CD4-positive, alpha-beta T cell treated with Interleukin-21 for 1 hour (primary cell): ENCODE measurements at places on chromosomes 3 and 15.

GRCh38 chr15:39804026-39804425 lies 21.4 kb upstream of the FSIP1 start:
- no peak for DNase-seq

DNA sequence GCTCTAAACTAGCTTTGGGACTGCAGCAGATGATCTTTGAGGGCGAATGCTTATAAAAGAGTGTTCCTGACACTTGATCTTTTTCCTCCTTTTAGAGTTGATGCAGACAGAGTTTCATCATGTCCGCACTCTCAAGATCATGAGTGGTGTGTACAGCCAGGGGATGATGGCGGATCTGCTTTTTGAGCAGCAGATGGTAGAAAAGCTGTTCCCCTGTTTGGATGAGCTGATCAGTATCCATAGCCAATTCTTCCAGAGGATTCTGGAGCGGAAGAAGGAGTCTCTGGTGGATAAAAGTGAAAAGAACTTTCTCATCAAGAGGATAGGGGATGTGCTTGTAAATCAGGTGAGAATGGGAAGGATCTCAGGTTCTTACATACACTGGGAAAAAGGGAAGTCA lies 75.7 kb downstream of the KLHL25 start:
- no peak for DNase-seq

DNA sequence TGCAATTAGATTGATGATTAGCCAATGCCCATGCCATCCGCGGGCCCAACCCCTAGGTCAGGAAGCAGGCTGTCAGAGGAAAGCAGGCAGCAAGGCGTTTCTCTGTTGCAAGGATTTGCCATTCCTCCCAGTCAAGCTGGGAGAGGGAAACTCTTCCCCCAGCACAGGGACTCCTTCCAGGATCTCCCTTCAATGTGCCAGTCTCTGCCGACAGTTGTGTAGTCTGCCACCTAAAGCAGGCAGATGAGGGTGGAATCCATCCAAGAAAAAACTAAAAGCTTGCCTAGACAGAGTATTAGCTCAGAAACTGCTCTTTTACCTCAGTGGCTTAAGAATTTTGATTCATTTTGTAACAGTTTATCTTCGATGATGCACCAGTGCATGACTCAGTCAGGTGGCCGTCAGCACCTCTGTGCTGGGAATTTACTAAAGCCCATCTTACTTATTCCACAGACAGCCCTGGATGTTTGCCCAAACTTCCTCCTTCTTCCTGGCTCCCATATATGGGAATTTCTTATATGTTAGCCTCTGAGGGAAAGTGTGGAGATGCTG lies 501.5 kb upstream of the THBS1 start:
- no peak for DNase-seq

- DNase-seq = no peak
Observed at GRCh38 chr3:20692675-20693074, 506.7 kb upstream of the SGO1 start.

GRCh38 chr15:78302579-78303312 lies 3.3 kb upstream of the SKIC8 start:
- no peak for DNase-seq

- no peak for DNase-seq
Observed at GRCh38 chr3:46006238-46007032, 10.8 kb upstream of the FYCO1 start.

DNA sequence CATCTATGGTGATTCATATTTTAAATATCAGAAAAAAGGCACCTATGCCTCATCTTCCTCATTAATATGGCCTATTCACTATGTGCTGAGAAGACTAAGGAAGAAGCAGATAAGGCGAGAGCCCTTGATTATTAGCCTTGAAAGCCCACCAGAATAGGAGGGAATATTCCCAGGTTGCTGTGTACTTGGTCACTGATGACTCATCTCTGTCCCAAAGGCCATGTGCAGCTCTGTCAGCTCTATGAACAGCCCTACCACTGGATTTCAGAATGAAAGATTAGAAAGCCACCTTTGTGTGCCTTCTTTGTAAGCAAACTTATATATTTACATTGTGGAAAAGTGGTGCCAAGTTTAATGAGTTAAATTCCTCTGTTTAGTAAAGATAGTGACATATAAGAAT lies 211.5 kb downstream of the NFKBIZ start:
- no peak for DNase-seq

DNA sequence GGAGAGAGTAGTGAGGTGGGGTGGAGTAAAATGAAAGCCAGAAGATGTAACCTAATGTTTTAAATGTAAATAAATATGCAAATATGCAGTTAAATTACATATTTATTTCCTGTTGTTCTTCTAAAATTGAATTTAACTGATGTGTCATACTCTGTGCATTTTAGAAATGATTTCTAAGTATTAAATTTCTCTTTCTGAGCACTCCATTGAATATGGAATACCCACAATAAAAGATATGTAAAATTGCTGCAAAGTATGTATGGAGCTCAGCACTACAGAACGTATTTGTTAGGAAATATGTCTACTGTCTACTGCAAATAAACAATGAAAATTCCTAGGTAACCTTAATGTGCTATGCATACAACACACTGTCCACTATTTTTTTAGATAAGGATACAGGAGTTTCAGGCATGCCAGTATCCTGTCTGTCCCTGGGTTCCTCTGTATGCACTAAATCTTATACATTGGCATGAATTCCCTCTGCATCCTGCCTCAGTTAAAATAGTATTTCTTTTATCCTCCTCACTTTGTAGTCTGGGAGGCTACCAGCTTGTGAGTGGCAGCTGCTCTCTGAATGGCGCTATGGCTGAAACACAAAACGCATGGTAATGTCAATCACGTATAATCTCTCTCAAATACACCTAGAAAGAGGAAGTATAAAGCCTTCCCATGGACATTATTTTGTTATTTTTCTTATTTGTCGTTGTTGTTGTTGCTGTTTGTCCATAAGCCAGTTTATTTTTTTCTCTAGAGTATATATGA lies 579.5 kb downstream of the PYDC2 start:
- no peak for DNase-seq

GRCh38 chr3:15342945-15343344 lies 10.6 kb upstream of the SH3BP5 start:
- DNase-seq = no peak

- no peak for DNase-seq
Observed at GRCh38 chr3:39278616-39278935, 1.3 kb downstream of the CX3CR1 start.

- no peak for DNase-seq
Observed at GRCh38 chr3:14513566-14514322, 26.4 kb downstream of the GRIP2 start.

GRCh38 chr3:159804726-159805410 lies 183.8 kb upstream of the IL12A start:
- DNase-seq = peak; percentile 15

DNA sequence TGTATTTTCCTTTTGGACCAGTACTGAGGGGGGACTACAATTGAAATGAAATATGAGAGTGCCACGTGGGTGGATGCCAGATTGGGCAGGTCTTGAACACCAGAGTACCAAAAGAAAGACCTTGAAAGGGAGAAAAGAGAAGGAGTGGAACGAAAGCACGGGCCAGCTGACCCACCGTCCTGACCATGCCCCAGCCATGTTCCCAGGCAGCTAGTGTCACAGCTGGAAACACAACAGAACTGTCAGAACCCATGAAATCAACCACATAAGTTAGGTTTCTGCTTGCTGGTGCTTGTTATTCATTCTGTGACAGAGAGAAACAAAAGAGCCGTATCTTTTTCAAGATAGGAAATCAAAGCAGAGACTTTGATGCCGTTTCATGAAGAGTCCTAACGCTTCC lies 268.8 kb downstream of the MEX3B start:
- DNase-seq = no peak

GRCh38 chr3:125025642-125026041 lies 30.2 kb downstream of the HEG1 start:
- no peak for DNase-seq

GRCh38 chr15:69780374-69780773 lies 317.3 kb downstream of the TLE3 start:
- DNase-seq = no peak

DNA sequence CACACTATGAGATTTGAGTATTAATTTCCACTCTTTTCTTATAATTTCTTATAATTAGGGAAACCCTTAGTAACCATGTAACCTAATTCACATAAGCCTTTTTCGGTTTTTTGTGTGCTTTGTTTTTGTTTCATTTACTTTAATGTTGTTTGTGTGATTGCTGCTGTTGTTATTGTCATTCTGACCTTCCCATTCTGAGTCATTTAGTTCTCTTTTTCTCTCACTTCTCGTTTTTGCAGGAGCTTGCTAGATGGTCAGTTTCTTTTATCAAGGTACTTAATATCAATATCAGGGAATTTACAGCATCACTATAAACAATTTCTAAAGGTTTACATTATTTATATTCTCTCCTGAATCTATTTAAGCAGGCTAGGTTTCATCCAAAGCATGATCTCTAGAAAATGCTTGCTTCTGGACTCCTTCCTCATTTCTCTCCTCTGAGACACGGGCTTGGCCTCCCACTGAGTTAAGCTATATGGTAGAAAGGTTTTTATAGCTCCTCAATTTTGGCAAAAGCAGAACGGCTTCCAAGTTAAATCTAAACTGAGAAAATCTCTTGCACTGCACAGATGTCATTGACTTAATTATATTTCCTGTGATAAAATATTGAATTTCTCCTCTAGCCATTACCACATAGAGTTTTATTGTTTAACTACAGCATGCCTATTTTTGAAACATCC lies 534.2 kb downstream of the NSUN3 start:
- no peak for DNase-seq

DNA sequence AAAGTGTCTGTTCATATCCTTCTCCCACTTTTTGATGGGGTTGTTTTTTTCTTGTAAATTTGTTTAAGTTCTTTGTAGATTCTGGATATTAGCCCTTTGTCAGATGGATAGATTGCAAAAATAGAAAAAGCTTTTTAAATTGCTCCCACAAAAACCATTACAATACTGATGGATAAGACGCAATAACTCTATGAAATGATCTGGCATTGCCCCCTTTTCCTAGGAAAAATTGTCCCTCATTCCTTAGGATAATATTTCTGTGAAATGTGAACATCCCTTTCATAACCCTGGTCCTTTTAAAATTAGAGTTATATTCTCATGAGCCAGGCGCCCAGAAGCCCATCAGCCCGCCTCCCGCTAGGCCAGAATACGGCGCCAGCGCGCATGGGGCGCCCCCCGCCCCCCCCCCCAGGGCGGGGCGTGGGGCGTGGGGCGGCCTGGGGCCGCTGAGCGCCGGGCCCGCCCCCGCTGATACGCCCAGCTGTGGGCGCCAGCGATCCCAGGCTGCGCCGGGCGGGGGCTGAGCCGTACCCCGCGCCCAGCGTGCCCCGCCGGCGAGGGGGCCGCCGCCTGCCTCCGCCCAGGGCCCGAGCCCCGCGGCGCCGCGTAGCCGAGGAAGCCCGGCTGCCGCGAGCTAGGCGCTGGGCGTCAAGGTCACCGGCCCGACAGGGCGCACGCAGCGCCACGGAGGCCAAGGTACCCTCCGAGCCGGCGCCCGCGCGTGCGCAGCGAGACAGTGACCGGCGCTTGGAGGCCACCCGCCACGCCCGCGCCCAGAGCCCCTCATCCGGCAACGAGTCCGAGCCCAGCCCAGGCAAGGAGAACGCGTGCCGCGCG lies 11.1 kb upstream of the ROPN1B start:
- no peak for DNase-seq

DNA sequence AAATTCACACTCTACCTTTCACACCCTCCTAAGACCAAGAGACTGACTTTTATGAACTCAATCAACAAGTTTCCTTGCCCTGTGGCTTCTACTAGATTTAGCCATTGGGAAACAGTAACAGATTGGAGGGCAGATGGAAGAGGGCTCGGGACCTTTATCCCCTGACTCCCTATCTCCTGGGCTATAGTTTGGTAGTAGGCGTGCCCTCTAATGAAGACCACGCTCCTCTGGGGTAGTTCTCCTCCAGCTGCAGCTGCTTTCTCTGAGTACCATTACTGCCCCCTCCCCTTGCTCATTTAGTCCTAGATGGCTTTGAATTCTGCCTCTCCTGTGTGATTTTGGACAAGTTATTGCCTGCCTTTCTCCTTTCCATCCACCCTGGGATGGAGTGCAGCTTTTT lies 33.3 kb downstream of the FMN1 start:
- DNase-seq = no peak

GRCh38 chr3:115710799-115711198 lies 87.5 kb downstream of the GAP43 start:
- no peak for DNase-seq

GRCh38 chr3:16884748-16885592 lies at the start of gene PLCL2:
Gene PLCL2 (plus strand): TSS chr3:16884955. CDS start chr3:16885040, 85 bp downstream.
- DNase-seq = peak; percentile 80

DNA sequence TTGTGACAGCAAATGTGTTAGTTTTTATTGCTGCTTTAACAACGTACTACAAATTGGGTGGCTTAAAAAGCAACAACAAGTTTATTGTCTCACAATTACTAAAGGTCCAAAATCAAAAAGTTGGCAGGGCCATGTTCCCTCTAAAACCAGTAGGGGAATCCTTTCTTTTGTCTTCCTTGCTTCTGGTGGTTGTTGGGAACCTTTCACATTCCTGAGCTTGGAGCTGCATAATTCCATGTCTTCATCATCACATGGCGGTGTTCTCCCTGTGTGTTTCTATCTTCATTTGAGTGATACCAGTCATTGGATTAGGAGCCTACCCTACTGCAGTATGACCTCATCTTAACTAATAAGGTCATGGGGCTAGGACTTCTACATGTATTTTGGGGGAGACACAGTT lies 7.4 kb downstream of the SPRED1 start:
- no peak for DNase-seq

DNA sequence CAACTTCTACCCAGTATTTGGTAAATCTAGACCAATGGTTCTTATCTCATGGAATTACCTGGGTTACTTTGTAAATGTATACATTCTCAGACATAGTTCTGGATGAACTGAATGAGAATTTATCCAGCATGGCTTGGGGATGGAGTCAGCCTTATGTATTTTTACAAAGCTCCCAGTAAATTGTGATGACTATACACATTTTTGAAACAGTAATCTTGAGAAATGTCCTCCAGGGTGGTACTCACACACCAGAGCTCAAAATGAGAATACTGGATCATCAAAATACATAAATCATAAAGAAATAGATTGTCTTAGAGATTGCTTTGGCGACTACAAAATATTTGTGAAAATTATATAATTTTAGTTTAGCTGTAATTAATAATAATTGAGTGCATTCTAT lies 722.1 kb upstream of the DPPA4 start:
- no peak for DNase-seq

GRCh38 chr3:47636225-47636624 lies 57.6 kb upstream of the CSPG5 start:
- DNase-seq = no peak

DNA sequence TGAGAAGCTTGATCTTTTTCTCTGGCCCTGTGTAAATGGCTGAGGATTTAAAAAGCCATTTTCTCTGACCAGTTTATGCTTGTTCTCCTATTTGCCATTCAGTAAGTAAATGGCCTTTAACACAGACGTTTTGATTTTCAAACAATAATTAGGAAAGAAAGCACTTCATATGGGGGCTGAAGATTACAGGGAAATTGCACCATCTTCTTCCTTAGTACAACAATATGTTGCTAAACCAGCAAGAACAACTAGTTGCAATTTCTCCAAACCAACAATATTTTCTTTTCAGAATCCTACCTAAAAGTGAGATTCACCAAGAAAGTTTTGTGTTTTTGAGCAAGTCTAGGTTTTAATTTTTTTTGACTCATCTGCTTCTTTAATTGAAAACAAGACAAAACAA lies 80.5 kb upstream of the CCNL1 start:
- DNase-seq = no peak
